Neural progenitor cell (in vitro differentiated cells): ENCODE measurements at places on chromosomes 12 and 14. TPM values are rescaled to one million over a fixed set of nuclear protein-coding genes. Genes with fewer than 3 reads are reported as not detected.
A peak's percentile ranks its signal among the peaks of the same experiment; 100 is the strongest.

Gene CACNA2D4
- 3.0 and 8.5 TPM in 2 replicates for total RNA-seq

Gene IFNG-AS1
- total RNA-seq = not detected in 2 replicates

Gene FBLN5
- not detected in 2 replicates for total RNA-seq

Gene HCAR1
- total RNA-seq = 0.06 TPM in 1 of 2 replicates, not detected in the other

Gene TCL1B
- 0.12 TPM in 1 of 2 replicates, not detected in the other for total RNA-seq

Gene GPR135
- 2.3 and 3.1 TPM in 2 replicates for total RNA-seq

Gene NXPH4
- total RNA-seq = 0.28 TPM in 1 of 2 replicates, not detected in the other

Gene ACRBP
- 2.7 and 3.8 TPM in 2 replicates for total RNA-seq

Gene TTC7B
- 19.0 and 20.6 TPM in 2 replicates for total RNA-seq

DNA sequence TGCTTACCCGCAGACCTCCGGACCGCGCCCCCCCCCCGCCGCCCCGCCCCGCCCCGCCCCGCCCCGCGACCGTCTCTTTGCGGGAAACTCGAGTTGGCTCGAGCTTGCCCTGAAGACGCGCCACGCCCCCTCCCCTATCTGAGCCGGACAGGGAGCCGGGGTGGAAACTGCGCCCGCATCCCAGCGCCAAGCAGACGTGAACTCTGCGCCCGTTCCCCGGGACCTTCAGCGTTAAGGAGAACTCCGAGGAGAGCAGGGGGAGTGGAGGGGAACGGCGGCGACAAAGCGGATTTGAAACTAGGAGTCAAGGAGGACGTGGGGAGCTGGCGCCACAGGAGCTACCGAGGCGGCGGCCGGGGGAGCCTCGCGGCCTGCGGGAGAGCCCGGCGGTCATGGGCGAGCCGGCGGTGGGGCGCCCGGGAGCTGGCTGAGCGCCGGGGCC lies at the start of gene KCNK13:
TSS of gene KCNK13 (plus strand) at position 310 of the 442 bp plus-strand sequence. CDS start 212 bp downstream, outside the sequence.
- peaks cover 89% of the 10 kb centered on the region for H3K27me3 ChIP-seq
- H3K4me3 ChIP-seq = peak within 1 kb of the TSS; percentile 55
- H3K36me3 ChIP-seq = no peaks in the 10 kb centered on the region
- H3K27ac ChIP-seq = no peak within 1 kb of the TSS

DNA sequence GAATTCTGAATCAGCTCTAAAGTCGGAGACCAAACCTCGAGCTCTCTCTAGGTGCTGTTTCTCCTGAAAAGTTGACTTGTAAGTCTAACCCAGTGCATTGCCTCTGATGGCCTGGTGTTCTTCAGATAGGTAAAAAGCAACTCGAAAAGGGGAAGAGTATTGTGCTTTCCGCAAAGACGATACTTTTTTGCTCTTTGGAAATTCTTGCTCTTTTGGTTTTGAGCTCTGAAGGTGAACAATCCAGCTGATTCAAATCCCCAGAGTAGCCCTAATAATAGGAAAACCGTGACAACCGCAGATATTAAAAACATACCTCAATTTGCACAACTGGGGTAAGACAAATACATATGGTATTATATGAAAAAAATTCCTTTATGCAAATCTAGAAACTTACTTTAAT lies 447.4 kb downstream of the RAD51B start:
- no peak overlapping the region for H3K27ac ChIP-seq
- no peaks in the 10 kb centered on the region for H3K36me3 ChIP-seq
- no peak overlapping the region for H3K4me3 ChIP-seq
- H3K27me3 ChIP-seq = peaks cover 11% of the 10 kb centered on the region
- H3K4me1 ChIP-seq = peaks cover 32% of the 10 kb centered on the region
- DNase-seq = no peak

DNA sequence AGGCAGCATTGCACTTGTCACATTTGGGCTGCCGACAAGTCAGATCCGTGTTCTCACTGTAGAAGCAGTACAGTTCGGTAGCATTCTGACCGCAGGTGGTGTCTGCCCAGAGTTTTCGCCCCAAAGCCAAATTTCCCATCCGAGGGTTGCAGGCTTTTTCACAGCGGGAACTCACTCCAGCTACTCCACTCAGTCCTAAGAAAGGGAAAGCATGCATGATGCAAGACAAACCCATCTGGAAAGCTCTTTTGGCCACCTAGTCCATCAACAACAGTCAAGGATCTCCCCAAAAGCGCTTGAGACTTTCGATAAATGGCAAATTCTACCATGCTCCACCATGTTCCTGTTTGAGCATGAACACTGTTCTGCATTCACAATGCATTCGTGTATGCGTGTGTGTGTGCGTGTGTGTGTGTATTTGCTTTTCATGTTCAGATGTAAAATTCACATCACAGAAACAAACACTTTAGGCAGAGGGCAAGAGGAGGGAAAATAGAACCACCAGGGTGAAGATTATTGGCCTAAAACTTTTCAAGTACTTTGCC lies 3.2 kb downstream of the NTN4 start:
- H3K27me3 ChIP-seq = peaks cover 64% of the 10 kb centered on the region
- peaks cover 16% of the 10 kb centered on the region for H3K4me1 ChIP-seq
- no peak for DNase-seq
- H3K4me3 ChIP-seq = no peak overlapping the region
- H3K27ac ChIP-seq = no peak overlapping the region

DNA sequence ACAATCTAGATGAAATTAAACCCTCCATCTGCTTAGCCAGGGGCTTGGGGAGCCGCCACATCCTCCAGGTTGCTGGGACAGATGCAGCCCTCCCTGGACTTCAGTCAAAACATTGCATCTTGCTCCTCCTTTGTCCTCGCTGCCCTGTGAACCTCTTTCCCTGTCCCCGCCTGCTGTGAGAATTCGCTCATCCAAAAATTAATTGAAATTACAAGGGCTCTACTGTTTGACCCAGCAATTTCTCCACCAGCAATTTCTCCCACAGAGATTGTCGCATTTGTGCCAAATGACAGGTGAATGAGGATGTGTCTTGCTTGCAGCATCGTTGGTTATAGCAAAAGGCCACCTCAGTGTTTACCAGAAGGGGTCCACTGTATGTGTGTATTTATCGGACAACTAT lies 5.0 kb upstream of the POP5 start:
- peaks cover 27% of the 10 kb centered on the region for H3K27me3 ChIP-seq
- H3K27ac ChIP-seq = no peak overlapping the region
- peak; percentile 45 for DNase-seq
- no peaks in the 10 kb centered on the region for H3K36me3 ChIP-seq

GRCh38 chr12:9364224-9365176 lies 156.3 kb upstream of the PZP start:
- H3K4me3 ChIP-seq = no peak overlapping the region
- no peak overlapping the region for H3K27ac ChIP-seq
- DNase-seq = peak; percentile 62
- no peaks in the 10 kb centered on the region for H3K36me3 ChIP-seq
- H3K27me3 ChIP-seq = no peaks in the 10 kb centered on the region

GRCh38 chr14:74893614-74894091 lies 11.9 kb downstream of the DLST start:
- no peak overlapping the region for H3K27ac ChIP-seq
- H3K4me1 ChIP-seq = no peaks in the 10 kb centered on the region
- H3K4me3 ChIP-seq = no peak overlapping the region
- peaks cover 6% of the 10 kb centered on the region for H3K36me3 ChIP-seq

GRCh38 chr14:32332415-32333316 lies 3.6 kb downstream of the AKAP6 start:
- DNase-seq = no peak
- peaks cover 67% of the 10 kb centered on the region for H3K4me1 ChIP-seq
- no peak overlapping the region for H3K27ac ChIP-seq
- H3K4me3 ChIP-seq = no peak overlapping the region
- H3K27me3 ChIP-seq = no peaks in the 10 kb centered on the region
- no peaks in the 10 kb centered on the region for H3K36me3 ChIP-seq

DNA sequence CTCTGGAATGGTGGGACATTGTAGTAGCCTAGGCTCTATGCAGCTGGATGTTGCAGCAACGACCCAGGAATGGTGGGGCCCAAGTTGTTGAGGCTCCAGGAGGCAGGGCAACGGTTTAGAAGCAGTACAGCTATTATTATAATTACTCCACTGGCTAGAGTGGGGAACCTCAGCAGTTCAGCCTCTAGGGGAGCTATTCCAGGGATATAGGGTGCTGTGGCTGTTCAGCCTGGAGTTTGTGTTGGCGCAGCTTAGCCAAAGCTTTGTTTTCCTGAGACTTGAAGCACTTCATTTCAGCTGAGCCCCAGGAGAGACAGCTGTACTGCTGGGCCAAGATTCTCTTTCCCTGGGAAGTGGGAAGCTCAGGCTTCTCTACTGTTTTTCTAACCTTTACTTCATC lies 1023.0 kb upstream of the ATXN7L3B start:
- no peak overlapping the region for H3K4me3 ChIP-seq
- H3K4me1 ChIP-seq = no peaks in the 10 kb centered on the region
- H3K36me3 ChIP-seq = no peaks in the 10 kb centered on the region
